ENCODE measurements at places on chromosomes 2 and 18. TPM values are rescaled to one million over a fixed set of nuclear protein-coding genes. Genes with fewer than 3 reads are reported as not detected.

Gene CYS1
- total RNA-seq = 5.4 TPM

Gene TOGARAM2
- total RNA-seq = 0.82 TPM

Gene VAMP8
- total RNA-seq = 8.2 TPM

Gene LIMS3
- 7.3 TPM for total RNA-seq

Gene SCYGR4
- not detected for total RNA-seq

Gene NOSTRIN
- 6.9 TPM for total RNA-seq

Gene ABHD1
- total RNA-seq = 1.3 TPM

Gene GLB1L
- 5.2 TPM for total RNA-seq

All from tongue (tissue), 3 donors.